NCI-H524 (cell line): ENCODE measurements at places on chromosomes 3 and 15.

GRCh38 chr3:114437897-114438296 lies 144.1 kb downstream of the TIGIT start:
- no peak for DNase-seq

DNA sequence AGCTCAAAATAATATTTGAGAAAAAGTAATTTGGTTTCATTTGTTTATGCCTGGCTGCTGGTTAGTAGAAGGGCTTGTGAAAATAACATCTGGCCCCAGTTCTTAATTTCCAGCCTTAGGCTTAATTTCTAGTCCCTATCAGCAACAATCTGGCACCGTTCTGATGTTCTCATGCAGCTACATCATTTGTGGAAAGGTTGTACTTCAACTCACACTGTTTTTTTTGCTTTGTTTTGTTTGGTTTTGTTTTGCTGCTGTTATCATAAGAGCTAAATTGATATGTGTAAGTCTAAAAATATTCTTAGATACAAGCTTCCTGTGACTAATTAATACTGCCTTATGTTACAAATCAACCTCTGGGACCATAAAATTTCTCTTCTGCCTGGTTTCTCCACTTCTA lies 8.9 kb downstream of the CPA3 start:
- DNase-seq = no peak

DNA sequence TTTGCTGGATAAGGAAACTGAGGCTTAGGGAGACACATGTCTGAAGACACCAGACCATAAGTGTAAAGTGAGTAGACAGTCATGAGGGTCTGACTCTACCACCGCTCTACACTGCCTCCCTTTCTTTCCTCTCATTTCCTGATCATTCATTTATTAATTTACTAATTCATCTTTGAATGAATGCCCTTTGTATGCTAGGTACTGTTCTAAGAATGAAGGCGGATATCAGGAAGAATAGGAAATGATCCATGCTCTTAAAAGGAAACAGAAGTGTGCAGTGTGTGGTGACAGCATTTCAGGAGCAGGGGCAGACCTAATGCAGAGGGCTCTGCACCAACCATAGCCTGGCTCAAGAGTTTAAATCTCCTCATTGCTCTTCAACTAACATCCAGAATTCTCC lies 31.8 kb upstream of the PSMD6 start:
- DNase-seq = no peak

- no peak for DNase-seq
Observed at GRCh38 chr15:83340087-83340486, 55.6 kb upstream of the BNC1 start.

- DNase-seq = no peak
Observed at GRCh38 chr3:69299344-69299743, 86.5 kb downstream of the FRMD4B start.

DNA sequence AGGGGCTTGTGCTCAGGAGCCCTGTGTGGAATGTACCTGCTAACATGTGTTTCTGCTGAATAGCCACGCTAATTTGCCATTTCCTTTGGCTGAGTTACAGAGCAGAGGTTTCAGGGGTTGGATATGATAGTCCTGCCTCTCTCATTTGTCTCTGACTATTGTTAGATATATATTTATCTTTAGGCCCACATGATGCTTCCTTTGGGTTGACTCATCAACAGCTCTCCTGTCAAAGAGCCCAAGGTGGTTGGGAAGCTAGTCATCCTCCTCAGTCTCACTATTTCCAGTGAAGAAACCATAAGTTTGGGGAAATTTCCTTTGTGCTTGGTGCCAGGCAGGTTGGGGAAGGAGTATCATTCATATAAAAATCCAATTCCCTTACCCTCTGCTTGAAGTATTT lies 1194.6 kb downstream of the ZPLD1 start:
- DNase-seq = no peak
